ENCODE measurements at places on chromosomes 1 and 21.

- DNase-seq = peak; percentile 25
These were observed 47.7 kb downstream of the ELAVL4 start for GRCh38 chr1:50156241-50157010.

GRCh38 chr1:232459087-232459486 lies 170.8 kb downstream of the SIPA1L2 start:
- no peak for DNase-seq

DNA sequence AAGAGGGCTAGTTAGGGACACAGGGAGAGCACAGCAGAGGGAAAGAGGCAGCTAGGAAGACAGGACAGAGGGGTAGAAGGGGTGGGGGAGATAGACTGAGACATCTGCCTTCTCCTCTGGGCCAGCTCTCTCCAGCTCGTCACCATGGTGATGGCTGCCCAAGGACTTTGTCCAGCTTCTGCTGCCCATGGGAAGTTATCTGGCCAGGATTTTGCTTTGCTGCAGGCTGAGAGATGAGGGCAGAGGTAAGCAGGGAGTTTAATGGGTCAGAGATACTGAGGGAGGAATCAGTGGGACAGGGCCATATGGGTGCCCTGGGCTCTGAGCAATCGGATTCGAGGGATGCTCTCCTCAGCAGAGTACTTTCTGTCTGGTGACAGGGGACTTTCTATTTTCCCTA lies 34.5 kb upstream of the GPR37L1 start:
- no peak for DNase-seq

DNA sequence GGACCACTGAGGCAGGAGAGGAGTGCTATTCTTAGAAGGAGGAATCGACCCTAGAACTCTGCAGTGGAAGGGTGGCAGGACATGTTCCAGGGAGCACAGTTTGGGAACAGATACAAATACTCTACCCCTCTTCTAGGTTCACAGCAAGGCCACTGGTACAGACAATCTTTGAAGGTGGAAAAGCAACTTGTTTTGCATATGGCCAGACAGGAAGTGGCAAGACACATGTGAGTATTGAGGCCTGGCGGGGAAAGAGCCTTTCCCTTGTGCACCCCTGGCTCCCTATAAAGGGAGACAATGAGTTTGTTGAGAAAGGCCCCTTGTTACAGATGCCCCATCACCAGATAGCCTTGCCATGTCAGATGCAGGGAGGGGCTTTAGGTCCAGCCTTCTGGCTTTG lies 17.8 kb downstream of the KIF2C start:
- no peak for DNase-seq

GRCh38 chr1:119958223-119958622 lies 61.9 kb upstream of the ADAM30 start:
- DNase-seq = no peak

DNA sequence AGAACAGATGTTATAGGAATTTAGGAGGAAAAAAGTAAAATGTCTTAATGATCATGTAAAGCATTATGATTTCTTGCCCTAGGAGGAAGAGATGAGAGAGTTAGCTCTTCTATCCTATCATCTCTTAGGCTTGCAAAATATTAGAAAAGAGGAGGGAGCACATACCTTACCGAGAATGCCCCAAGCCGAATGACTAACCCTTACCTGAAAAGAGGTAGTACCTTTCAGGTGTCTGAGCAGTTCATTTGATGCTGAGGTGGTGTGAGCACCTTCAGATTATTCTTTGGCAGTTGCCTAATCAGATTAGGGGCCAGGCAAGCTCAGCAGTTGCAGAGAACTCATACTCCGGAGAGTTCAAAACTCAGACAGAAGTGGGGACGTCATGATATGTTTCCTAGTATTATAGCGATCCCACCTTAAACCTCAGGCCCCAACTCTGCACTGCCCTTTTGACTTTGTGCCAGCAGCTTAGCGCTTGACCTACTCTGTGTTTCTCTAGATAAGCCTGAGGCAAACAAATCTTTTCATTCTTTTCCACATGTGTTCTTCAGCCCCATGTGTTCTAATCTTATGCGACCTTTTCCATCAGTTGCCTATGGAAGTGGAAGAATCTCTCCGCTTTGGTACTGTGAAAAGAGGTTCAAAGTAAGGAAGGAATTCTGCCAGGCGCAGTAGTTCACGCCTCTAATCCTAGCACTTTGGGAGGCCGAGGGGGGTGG lies 52.5 kb downstream of the ATP2B4 start:
- DNase-seq = no peak

DNA sequence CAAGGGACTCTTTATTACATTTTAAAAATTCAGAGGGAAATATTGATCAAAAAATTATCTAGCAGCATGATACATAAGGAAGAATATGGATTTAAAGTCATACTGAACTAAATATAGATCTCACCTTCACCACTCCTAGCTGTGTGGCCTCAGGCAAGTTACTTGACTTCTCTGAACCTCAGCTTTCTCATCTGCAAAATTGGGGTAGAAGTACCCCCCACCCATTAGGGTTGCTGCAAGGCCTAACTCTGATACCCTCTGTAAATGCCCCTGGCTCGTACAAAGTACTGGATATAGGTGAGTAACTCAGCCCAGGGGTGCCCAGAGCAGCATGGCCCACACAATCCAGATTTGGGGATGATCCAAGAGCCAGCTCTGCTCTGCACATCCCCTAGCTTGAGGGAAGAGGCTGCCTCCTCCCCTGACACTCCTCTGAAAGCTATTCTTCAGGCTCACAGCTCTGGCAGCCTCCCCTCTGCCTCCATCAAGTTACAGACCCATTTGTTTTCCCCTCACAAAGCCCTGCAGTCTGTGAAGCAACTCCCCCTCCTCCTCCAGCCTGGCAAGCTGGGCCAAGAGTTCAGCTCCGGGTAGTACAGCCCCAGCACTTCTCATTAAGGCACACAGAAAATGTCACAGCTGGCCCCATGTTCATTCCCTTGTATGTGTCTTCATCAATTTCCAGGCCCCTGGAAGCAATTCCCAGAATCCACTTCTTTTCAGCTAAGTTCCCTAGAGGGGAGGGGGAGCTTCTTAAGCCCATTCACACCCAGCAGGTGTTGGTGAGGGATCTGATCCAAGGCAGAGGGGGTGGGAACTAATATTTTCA lies 143.7 kb downstream of the PLPP3 start:
- peak; percentile 67 for DNase-seq

DNA sequence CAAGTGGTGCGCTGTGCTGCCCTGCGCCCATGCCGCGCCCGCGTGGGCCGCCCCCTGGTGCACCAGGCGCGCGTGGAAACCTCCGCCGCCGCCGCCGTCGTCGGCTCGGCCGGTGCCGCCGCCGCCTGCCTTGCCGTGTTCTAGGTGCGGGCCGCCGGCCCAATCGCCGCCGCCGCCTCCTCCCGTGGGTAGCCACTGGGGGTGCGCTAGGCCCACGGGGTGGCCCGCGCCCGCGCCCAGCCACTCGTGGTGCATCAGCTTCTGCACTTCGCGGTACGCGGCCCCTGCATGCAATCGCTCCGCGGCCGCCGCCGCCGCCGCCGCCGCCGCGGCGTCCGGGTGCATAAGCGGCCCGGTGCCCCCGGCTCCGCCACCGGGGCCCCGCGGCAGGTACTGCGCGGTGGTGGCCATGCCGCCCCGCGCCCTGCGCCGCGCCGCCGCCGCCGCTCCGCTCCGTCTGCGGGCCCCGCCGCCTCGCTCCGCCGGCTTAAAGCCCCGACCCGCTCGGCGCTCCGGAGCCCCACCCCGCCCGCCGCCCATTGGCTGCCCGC lies at the start of gene POU3F1:
TSS of gene POU3F1 (minus strand) at position 461 of the 551 bp plus-strand sequence. CDS start at position 411, 50 bp downstream.
- no peak for DNase-seq

Measured in NCI-H2171 treated with DMSO at 0.1 percent for 48 hours (cell line).